HL-60 (cell line): ENCODE measurements at places on chromosomes 13 and 19.

DNA sequence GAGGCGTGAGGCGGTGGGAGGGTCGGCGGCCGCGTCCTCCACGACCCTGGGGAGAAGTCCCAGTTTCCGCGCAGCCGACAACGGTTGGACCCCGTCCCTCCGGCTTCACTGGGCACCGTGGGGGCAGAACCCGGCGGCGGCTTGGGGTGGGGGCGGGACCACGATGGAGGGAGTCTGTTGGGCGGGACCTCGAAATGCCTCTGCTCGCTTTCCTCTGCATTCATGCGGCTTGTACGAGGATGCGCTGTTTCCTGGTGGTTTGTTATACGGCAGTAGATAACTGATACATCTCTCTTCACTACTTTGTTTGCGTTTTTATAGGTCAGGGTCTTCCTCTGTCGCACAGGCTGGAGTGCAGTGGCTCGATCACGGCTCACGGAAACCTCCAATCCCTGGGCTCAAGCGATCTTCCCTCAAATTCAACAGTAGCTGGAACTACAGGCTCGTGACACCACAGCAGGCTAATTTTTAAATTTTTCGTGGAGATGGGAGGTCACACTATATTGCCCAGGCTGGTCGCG is 24.6 kb upstream of the ZNF846 start:
- DNase-seq, result no peak

- DNase-seq, result no peak
Observed at GRCh38 chr13:109118521-109118920, 489.1 kb downstream of the MYO16 start.

DNA sequence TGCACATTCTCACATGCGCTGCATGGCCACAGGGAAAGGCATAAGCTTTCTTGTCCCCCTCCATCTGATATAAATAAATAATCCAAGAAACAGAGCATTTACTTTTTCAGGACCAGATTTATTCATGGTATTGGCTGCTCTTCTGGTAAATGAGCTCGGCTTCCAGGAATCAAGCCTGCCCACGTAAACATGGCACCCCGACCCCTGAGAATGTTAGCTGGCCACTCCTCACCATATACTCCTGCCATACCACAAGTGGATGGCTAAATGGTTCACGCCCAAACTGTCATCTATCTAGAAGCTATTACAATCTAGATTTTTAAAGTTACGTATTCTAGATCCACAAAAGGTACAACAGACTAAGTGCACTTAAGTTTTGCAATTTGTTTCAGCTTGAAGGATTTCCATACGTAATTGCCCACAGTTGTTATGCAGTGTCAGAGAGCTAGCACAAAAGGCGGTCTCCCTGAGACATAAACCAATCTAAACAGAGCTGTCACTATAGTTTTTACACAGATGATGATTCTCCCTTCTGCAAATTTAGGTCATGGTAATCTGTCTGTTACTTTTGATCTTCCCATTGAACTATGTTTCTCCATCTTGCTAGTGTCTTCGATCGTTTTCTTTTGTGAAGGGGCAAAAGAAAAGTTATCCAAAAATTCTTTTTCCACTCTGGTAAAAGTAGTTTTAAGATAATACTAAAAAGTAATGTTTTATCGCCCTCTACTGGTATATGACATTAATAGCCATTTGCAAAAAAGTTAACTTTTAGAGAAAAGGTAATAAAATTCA is 16.2 kb upstream of the FOXO1 start:
- no peak for DNase-seq

DNA sequence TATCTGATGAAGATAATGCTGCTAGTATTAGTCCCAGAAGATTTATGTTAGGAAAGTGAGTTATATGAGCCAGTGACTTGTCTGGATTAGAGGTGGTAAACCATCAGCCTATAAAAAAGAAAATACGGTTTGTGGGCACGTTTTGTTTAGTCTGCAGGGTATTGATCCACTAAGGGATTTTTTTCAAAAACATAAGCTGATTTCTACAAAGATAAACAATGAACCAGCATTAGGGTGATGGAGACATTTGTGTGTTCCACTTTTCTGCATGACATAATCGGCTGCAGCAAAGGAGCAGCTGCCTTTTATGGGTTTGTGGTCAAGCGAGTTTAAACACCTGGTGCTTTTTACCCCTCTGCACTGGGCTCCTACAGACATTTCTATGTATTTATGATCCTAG is 836.4 kb upstream of the GPC6 start:
- no peak for DNase-seq

- no peak for DNase-seq
Observed at GRCh38 chr13:35016362-35017112, 74.5 kb downstream of the NBEA start.

DNA sequence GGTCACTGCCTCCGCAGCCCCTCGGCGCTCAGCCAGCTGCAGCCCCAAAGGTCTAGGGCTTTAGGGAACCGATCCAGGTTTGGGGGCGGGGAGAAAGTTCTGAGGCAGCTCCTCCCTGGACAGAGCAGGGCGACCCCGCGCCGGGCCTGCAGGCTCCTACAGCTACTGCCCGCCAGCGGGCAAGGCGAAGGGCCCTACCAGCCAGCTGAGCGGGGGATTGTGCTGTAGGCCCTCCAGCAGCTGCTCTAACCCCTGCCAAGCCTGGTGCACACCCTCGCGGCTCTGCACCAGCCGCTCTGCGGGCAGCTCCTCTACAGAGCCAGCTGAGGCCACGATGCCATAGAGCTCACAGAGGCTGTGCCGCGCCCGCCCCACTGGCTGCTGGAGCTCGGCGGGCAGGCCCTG is 14.0 kb downstream of the PLIN4 start:
- DNase-seq, result no peak

DNA sequence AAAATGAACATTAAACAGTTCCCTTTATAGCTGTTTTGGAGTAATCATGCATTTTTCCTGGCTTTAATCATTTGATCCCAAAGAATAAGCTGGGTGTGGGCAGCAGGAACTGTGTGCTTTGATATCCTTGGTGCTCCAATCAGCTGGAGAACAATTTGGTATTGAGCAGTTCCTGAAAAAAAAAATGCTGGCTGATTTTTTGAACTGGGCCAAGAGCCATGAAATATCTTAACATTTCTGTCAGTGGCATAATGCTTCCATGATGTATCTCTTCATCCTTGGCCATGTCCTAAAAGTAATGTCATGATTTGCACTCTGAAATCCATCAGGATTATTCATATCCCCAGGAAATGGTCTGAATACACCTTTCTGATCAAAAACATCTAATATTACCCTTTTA is 134.7 kb downstream of the LHFPL6 start:
- DNase-seq, result no peak

DNA sequence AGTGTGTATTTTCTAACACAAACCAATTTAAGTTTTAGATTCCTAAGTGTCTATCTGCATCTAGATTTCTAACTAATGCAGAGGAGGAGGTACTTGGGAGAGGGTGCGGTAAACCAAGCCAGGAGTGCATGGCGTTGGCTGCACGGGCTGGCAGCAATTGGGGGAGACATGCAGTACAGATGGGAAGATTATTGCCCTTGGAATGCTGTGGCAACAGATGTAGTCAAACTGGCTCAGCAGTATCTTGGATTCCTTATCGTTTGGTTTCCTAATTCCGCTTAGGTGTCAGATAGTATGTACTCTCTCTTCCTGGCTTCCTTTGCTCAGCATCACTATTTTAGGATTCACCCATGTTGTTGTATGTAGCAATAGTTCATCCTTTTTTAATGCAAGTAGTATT is 29.4 kb upstream of the STK24 start:
- DNase-seq, result no peak

DNA sequence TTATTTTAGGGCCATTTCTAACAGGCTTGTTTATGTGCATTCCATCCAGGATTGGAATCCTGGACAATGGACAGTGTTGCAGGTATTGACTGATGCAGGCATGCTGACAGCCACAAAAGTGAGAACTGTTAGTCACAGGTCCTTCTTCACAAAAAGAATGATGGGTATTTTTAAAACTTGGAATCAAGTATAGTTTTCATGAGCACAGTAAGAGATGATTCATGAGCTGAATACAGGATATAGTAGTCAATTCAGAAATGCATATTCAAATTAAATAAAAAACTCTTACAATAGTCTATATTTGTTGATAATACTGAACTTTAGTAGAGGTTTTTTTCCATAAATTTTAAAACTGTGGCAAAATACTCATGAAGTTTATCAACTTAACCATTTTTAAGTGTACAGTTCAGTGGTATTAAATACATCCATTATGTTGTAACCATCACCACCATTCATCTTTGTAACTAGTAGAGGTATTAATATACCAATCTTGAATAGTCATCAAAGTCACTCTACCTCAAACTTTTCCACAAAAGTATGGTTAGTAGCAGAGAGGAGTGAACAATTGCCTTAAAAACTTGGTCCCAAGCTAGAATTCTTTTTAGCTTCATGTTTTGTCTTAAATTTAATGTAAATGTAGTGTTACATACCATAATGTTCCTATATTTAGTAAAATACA is 79.5 kb downstream of the KCNRG start:
- DNase-seq, result no peak
